ENCODE measurements at places on chromosomes 12 and 14.

DNA sequence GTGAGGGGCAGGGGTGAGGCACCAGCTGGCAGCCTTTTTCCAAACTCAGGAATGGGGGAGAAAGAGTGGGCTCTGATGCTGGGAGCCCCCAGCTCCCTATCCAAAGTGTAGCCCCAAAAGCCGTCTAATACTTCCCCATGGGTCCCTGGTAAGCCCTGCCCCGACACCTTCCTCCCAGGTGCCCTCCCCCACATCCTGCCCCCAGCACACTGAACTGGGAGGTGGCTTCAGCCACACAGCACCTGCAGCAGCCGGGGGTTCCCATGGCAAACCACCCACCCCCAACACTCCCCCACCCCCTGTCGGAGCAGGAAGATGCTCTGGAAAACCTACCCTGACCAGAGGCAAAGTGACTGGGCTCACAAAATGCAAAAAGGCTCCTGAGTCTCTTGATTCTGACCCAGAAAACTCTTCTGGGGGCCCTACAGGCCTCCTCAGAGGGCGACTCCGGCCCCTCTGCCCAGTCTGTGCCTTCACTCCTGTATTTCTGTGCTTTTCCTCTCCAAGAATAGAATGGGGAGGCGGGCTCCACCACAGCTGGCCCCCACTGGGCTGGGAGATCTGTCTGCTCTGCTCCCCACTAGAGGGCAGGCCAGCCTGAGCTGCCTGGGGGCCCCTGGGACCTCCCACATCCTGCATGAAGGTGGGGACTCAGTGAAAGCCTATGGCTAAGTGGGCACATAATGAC is 81.6 kb downstream of the ITPK1 start:
- peak; percentile 46 for DNase-seq

DNA sequence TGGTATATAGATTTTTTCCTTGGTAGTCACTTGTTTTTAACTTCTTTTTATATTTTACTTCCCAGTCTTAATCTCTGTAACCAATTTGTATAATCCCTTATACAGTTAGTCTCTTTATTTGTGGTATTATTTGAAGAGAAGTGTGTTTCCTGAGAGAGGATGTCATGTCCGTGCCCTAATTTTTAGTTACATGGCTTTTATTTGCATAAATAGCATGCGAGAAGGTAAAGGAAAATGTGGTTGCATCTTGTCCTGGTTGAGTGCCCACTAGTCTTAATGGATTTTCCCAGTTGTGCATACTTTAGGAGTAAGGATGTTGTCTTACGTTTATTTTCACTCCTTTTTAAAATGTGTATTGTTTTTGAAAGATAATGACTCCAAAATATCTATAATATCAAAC is 27.5 kb downstream of the RAP1B start:
- no peak for DNase-seq

- DNase-seq, result no peak
These were observed 5.3 kb upstream of the HIF1A start for GRCh38 chr14:61690039-61690438.

DNA sequence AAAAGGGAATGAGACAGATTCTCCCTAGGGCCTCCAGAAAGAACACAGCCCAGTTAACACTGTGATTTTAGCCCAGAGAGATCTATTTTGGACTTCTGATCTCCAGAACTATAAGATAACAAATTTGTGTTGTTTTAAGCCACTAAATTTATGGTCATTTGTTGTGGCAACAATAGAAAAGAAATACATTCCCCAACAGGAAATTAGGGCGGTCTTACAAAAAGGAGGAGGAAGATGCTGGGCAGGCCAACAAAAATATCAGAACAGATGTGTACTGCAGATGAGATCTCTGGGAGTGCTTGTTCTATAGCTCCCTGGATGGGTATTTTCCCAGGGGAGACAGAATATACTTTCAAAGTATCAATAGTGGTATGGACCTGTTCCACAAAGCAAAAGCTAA is 32.0 kb upstream of the SOCS2 start:
- DNase-seq, result no peak

DNA sequence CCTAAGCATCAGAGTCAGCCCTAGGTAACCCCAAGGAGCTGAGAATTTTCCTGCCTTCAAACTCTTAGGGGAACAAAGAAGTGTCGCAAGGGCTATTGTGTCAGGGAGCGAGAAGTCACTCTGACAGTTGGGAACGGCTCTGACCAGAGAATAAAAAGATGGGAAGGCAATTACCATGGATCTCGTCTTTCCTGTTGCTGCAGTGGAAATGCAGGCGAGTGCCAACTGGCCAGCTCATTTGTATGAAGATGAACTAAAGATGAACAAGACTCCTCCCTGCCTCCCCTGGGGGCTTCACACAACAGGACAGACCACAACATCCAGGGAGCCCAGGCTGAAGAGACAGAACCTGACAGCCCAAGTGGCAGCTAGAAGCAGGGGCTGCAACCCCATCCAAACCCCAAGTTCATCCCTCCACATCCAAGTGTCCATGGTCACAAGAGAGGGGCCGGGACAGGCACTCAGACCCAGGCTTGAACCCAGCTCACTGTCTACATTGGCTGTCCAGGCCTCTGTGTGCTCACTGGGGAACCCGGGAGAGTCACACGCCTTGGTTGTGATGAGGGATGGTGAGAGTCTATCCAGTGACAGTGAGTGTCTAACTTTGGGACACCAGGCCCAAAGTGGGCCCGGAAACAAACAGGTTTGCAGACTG is 322.4 kb downstream of the BCL11B start:
- no peak for DNase-seq

DNA sequence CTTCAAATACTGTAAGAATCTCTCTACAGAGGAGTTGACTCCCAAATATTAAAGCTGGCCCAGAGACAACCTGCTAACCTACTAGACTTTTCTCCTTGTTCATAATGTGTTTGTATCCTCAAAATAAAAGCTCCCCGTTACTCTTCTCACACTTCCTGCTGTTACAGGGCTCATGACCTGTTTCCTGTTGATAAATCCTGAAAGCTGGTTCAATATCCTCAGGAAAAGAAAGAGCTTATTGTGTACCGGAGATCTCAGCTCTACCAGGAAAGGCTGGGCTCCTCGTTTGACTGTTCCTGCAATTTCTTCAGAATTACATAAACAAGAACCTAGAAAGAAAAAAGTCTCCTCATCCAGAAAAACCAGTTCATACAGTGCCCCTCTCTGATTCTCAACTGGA is 30.8 kb downstream of the CLEC1A start:
- no peak for DNase-seq
